ENCODE measurements at places on chromosomes 12 and 14.

DNA sequence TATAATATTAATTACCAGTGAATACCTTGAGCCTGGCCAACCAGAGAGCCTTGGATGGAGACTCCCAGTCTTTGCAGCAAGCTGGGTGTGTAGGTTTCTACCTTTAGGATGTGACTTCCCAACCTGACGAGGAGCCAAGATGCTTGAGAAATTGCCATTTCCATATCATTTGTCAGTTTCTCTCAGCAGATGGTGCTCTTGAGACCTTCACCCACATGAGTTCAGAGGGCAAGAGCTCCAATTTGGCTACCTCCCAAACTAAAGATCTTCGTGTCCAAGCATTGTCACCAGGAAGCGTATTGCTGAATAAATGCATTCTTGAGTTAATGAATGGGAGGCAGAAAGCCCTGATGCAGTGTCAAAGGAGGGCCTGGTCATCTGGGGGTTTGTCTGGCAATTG is 106.4 kb upstream of the TBX5 start:
- no peak for DNase-seq

DNA sequence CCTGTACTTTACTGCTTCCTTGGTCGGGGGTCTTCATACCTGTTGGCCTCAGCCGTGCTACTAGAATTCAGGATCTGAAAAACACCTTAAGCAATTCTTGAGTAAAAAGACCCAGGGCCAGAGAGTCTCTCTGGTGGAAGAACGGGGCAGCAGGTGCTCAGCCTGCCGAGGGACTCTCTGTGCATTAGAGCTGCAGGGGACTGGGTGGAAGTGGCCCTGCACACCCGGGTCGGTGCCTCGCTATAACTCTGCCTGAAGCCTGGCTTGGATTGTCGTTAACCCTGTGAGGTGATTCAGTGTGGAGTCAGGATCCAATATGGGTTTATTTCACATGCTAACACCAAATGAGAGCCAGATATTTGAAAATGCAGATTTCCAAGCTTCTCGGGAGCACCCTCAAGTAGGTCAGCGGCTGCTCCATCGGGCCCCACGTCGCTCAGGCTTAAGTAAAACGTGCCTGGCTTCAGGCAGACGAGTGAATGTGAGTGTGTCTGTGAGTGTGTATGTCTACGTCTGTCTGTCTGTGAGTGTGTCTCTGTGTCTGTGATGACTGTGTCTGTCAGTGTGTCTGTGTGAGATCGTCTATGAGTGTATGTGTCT is 35.1 kb upstream of the C14orf180 start:
- no peak for DNase-seq

- DNase-seq, result no peak
Measured at GRCh38 chr12:92546635-92547348, 156.0 kb upstream of the PLEKHG7 start.

DNA sequence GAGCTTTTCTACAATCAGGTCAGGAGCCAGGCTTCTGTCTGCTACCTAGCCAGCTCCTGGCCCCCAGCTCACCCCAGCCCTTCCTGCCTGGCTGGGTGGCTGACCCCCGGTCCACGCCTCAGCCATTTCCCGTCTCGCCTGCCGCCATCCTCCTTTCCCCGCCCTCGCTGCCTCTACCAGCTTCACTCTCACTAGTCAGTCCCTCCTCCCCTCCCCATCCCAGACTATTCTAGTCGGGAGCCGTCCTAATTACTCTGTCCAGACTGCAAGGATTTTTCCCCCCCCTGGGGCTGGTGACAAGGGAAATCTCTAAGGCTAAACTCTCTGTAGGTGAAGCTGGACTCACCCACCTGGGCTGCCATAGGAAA is 825 bp downstream of the DHH start:
- DNase-seq, result peak; percentile 65

DNA sequence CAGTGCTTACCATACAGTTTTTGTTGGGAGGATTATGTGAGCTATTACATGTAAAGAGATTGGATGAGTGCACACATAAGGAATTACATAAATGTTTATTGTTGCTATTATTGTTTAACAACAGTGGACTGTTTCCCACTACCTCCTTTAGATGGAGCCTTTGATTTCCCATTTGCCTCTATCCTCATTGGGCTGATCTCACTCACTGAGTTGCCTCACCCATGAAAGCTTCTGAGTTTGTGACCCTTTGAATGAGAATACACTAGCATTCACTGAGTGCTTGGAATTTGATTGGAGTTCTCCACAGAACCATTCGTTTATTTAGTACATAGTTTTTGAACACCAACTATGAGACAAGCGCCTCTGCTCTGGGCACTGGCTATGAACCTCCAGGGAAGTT is 121.0 kb downstream of the HELB start:
- no peak for DNase-seq

DNA sequence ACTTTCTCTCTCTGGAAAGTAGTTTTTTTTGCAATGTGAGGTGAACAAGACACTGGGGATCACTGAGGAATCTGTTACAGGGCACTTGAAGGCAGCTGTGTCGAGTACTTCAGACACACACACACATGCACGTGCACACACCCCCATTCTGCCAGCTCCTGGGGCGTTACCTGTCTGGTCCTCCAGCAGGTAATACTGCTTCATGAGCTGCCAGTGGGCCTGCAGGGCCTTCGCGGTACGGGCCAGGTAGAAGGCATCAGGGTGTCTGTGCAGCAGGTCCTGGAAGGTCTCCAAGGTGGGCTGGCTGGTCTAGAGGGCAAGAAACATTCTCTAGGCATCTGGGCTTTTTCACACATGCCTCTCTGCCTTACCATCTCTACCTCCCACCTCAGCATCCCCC is 5.1 kb downstream of the MCRS1 start:
- DNase-seq, result no peak

DNA sequence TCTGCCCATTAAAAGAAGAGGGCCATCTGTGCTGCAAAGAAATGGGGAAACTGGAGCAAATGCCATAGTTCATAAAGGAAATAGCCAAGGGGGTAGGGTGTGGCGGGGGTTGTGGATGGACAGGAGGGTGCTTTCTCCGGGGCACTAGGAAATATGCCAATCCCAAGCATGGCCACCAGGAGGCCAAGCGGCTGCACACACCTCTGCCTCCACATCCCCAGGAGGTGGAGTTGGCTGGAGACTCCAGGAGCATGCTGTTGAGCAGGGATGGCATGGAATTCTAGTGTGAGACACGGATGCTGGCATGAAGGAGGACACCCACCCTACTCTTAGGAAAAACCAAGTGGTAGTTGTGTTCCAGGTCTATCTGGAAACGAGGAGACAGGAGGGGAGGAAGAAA is 25.2 kb downstream of the NID2 start:
- DNase-seq, result peak; percentile 58

DNA sequence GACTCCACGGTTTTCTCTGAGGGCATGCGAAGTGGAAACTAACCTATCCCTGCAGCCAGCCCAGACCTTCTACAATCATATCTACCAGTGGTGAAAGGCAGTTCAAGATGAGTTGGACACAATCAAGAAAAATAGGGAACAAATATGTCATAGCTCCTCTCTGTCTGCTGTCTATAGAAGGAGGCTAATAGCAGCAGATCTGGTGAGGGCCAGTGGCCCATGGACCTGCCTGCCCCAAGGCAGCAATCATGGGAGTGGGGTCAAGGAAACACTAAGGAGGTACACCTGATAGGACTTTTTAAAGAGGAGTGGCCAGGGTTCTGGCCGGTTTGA is 149.5 kb downstream of the PRKCH start:
- DNase-seq, result no peak

- peak; percentile 28 for DNase-seq
Measured at GRCh38 chr12:8699714-8700113, 1.9 kb downstream of the RIMKLB start.

GRCh38 chr14:103408491-103409155 is 23.4 kb downstream of the MARK3 start:
- no peak for DNase-seq

All from WERI-Rb-1 (cell line).